PC-9 (cell line): ENCODE measurements at places on chromosomes 11 and 22.

DNA sequence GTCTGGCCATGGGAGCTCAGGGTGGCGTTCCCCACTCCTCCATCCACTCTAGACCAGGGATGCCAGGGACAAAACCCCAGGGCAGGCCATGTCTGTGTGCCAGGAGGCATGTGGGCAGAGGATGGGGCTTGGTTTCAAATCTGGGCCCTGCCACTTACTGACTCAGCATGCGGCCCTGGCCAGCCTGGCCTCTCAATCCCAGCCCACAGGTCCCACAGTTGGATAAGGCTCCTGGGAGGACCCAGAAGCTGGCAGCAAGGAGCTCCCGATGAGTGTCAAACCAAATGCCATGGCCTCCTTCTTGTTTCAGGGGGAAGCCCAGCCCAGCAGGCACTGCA, 1290.4 kb downstream of the BRD1 start:
- DNase-seq, result no peak
- no peak overlapping the region for H3K27ac ChIP-seq
- no peaks in the 10 kb centered on the region for H3K36me3 ChIP-seq
- H3K4me3 ChIP-seq, result no peak overlapping the region
- H3K4me1 ChIP-seq, result no peaks in the 10 kb centered on the region
- H3K27me3 ChIP-seq, result peaks cover 89% of the 10 kb centered on the region

GRCh38 chr22:25359601-25360261, 140.3 kb downstream of the CRYBB2 start:
- H3K4me3 ChIP-seq, result no peak overlapping the region
- no peaks in the 10 kb centered on the region for H3K4me1 ChIP-seq
- DNase-seq, result no peak
- no peaks in the 10 kb centered on the region for H3K36me3 ChIP-seq

- H3K4me1 ChIP-seq, result no peaks in the 10 kb centered on the region
- no peak overlapping the region for H3K4me3 ChIP-seq
- H3K27me3 ChIP-seq, result no peaks in the 10 kb centered on the region
- H3K36me3 ChIP-seq, result no peaks in the 10 kb centered on the region
- DNase-seq, result no peak
Observed at GRCh38 chr11:37519781-37520180, 921.7 kb upstream of the RAG2 start.

DNA sequence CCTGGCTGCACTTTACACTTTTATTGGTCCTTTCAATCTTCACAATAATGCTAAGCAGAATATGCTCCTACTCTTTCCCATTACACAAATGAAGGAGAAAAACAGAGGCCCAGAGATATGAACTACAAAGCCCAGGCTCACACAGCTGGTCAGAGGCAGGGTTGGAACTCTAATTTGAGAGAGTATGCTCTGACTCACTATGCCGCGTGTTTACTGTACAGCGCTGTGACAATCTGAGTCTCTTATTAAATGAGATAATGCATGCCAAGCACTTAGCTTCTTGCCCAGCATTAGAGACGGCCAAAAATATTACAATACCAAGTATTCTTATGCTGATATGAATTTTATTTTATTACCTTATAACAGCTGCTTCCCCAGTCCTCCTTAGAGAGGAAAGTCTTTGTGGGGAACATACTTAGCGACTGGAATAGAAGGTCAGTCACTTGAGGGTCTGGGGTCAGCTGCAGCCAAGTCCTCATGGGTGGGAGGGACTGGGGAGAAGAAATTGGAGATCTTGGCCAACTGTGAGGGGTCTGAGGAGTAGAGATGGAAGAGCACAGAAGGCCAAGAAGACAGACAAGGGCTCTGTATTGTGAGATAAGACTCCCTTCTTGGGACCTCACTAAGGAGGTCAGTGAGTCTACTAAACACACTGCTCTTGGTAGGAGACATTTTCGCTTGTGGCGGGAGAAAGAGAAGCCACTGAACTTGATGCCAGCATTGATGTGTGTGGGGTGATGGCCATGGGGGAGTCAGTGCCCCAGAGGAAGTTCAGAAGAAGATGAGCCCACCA, 150.8 kb upstream of the TIMP3 start:
- H3K36me3 ChIP-seq, result no peaks in the 10 kb centered on the region
- no peak for DNase-seq
- H3K27me3 ChIP-seq, result no peaks in the 10 kb centered on the region

- peaks cover 29% of the 10 kb centered on the region for H3K4me1 ChIP-seq
- H3K4me3 ChIP-seq, result no peak overlapping the region
- H3K27ac ChIP-seq, result peak overlapping the region; percentile 85
- DNase-seq, result no peak
Observed at GRCh38 chr11:74671520-74672196, 59.6 kb downstream of the CHRDL2 start.

GRCh38 chr11:96055706-96056387, 131.9 kb upstream of the MTMR2 start:
- H3K27me3 ChIP-seq, result no peaks in the 10 kb centered on the region
- peaks cover 57% of the 10 kb centered on the region for H3K4me1 ChIP-seq
- peak; percentile 68 for DNase-seq
- no peak overlapping the region for H3K4me3 ChIP-seq
- H3K36me3 ChIP-seq, result peaks cover 20% of the 10 kb centered on the region

- no peak overlapping the region for H3K4me3 ChIP-seq
- H3K36me3 ChIP-seq, result no peaks in the 10 kb centered on the region
- DNase-seq, result no peak
- no peak overlapping the region for H3K27ac ChIP-seq
Observed at GRCh38 chr11:2325123-2325522, 23.3 kb downstream of the TSPAN32 start.

DNA sequence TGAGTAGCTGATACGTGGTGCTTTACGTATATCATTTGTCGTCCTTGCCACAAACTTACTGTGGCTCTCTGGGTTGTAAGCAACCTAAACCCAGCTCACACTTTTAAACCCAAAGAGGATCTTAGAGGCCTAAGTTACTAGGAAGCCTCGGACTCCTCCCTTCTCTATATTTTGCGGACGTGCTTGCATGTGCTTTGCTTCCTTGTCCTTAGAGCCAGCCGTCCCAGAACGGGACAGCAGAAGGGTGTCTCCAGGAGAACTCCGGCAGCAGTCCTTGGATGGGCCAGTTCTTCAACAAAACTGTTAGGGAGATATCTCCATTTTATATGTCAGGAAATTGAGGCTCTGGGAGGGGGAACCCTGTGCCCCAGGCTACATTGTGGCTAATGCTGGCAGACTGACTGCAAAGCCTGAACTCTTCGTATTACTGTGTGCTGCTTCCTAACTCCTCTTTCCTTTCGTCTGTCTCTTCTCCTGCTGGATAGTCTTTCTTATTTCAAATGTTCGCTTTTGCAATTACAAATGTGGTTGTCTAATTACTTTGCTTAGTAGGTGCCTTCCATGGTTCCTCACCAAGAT, 33.8 kb downstream of the TNRC6B start:
- H3K4me1 ChIP-seq, result no peaks in the 10 kb centered on the region
- no peaks in the 10 kb centered on the region for H3K36me3 ChIP-seq
- no peaks in the 10 kb centered on the region for H3K27me3 ChIP-seq
- H3K4me3 ChIP-seq, result no peak overlapping the region
- DNase-seq, result no peak

- H3K27ac ChIP-seq, result no peak overlapping the region
- DNase-seq, result no peak
Observed at GRCh38 chr11:86468169-86468568, 93.5 kb downstream of the CCDC81 start.

DNA sequence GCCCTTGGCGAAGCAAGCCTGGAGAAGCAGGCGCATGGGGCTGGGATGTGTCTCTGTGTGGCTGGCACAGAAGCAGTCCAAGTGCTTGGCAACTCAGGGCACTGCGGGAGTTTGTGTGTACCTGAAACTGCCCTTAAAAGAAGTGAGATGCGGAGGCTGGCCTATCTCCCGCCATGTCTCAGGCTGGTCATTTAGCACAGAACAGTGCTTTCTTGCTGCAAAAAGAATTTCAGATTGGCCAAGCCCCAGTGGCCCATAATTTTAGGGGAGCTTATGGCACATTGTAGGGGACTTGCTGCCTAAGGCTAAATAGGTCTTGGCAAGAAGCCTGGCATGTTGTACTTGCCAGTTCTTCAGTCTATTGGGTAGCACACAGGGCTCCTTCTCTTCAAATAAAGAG, 16.4 kb downstream of the EHF start:
- H3K36me3 ChIP-seq, result peaks cover 19% of the 10 kb centered on the region
- no peaks in the 10 kb centered on the region for H3K27me3 ChIP-seq
- H3K4me3 ChIP-seq, result no peak overlapping the region
- no peak for DNase-seq
- peak overlapping the region; percentile 31 for H3K27ac ChIP-seq

DNA sequence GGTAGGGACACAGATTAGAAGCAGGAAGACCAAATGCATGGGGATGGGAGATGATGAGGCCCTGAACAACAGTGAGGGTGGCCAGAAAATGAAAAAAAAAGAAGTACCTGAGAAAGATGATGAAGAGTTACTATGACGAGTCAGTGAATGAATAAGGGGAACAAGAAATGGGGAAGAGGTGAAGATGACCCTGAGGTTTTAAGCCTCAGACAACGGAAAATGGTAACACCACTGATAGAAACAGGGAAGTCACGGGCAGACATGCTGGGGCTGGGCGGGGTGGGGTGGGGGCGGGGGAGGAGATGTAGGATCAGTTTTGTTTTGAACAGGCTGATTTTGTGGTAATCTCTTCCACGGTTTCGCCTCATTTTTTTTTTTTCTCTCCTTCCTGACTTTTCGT, 205.1 kb upstream of the CADM1 start:
- H3K27me3 ChIP-seq, result peaks cover 54% of the 10 kb centered on the region
- no peak overlapping the region for H3K27ac ChIP-seq

GRCh38 chr11:116107229-116107628, 603.0 kb upstream of the CADM1 start:
- no peak overlapping the region for H3K27ac ChIP-seq
- no peaks in the 10 kb centered on the region for H3K36me3 ChIP-seq
- H3K4me3 ChIP-seq, result no peak overlapping the region

- no peaks in the 10 kb centered on the region for H3K27me3 ChIP-seq
- H3K36me3 ChIP-seq, result no peaks in the 10 kb centered on the region
- H3K4me1 ChIP-seq, result no peaks in the 10 kb centered on the region
- DNase-seq, result no peak
- no peak overlapping the region for H3K27ac ChIP-seq
Observed at GRCh38 chr11:40513281-40513680, 946.2 kb downstream of the LRRC4C start.

DNA sequence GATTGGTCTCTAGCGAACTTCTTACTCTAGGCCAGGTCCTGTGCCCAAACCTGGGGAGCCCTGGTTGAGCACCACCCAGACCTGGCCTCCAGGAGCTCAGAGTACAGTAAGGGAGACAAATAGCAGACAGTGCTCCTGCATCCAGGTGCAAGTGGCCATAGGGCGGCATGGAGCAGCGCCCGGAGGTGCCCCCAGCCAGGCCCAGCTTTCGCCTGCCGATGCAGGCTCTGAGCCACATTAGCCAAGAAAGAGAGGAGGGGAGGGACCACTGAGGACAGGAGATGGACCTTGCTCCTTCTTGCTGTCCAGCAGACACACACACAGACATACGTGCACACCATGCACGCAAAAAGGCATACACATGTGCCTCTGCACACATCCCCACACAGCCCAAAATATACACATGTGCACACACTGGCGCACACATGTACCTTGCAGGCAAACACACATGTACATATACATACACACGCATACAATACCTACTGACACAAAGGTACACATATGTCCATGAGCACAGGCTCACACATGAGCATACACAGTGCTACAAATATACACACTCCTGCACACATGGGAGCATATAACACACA, 68.7 kb upstream of the FGF3 start:
- no peak overlapping the region for H3K4me3 ChIP-seq
- no peaks in the 10 kb centered on the region for H3K27me3 ChIP-seq
- no peaks in the 10 kb centered on the region for H3K36me3 ChIP-seq
- H3K4me1 ChIP-seq, result peaks cover 35% of the 10 kb centered on the region
- no peak overlapping the region for H3K27ac ChIP-seq

- H3K4me3 ChIP-seq, result no peak overlapping the region
- peaks cover 41% of the 10 kb centered on the region for H3K27me3 ChIP-seq
- no peak for DNase-seq
- H3K27ac ChIP-seq, result no peak overlapping the region
Observed at GRCh38 chr22:37095113-37095512, 14.4 kb downstream of the TMPRSS6 start.
